Activated T-helper 17 cell treated with anti-CD3 and anti-CD28 coated beads, Interleukin-2, amount 50 U/mL, for 72 hours (primary cell): ENCODE measurements at places on chromosomes 6 and 20.

GRCh38 chr20:8002056-8002455 lies 17.5 kb downstream of the TMX4 start:
- no peak overlapping the region for H3K27ac ChIP-seq
- no peaks in the 10 kb centered on the region for H3K27me3 ChIP-seq
- H3K4me1 ChIP-seq, result no peaks in the 10 kb centered on the region
- no peak for ATAC-seq
- H3K4me3 ChIP-seq, result no peak overlapping the region

DNA sequence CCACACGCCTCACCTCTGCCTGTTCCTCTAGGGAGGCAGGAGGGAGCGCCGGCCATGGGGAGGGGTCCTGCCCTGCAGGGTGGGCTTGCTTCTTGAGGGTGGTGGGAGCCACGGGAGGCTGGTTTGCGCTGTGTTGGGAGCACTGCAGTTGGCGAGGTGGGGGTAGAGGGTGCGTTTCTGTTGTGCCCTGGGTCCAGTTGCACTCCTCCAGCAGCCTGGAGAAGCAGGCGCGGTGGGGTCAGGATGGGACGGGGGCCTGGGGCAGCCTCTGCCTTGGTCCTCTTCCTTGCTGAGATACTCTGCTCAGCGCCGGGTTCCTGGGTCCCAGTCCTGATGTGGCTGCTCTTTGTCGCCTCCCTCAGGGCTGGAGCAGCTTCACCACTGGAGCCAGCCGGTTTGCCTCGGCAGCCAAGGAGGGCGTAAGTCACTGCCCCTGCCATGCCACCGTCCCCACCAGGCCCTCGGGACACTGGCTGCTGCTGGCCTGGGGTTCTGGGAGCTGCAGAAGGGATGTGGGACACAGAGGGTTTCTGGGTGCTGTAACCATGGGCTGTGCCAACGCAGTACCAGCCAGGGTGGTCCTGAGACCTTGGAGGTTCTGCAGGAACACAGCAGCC lies 8.4 kb downstream of the ARFGAP1 start:
- H3K4me3 ChIP-seq, result no peak overlapping the region
- no peaks in the 10 kb centered on the region for H3K27me3 ChIP-seq
- H3K27ac ChIP-seq, result no peak overlapping the region
- no peak for ATAC-seq

DNA sequence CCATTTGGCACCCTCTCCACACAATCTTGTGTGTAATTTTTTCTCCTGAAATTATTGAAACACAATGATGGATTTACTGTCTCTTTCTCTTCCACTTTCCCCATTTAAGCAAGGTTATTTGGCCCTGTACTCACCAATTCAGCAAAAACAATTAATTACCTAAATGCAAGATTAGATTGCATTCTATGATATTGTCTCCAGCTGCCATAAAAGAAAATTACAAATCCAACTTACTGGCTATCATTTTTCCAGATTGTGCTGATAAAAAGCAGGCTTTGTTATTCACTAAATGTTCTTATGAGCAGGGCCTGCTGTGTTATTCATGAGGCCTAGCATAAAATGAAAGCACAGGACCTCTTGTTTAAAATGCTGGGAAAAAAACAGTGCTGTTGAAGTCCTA lies 95.8 kb upstream of the IRAK1BP1 start:
- H3K27ac ChIP-seq, result no peak overlapping the region
- H3K4me3 ChIP-seq, result no peak overlapping the region
- ATAC-seq, result no peak
- H3K4me1 ChIP-seq, result no peaks in the 10 kb centered on the region
- H3K27me3 ChIP-seq, result peaks cover 9% of the 10 kb centered on the region

GRCh38 chr20:5789827-5790226 lies 39.6 kb downstream of the SHLD1 start:
- no peaks in the 10 kb centered on the region for H3K4me1 ChIP-seq
- ATAC-seq, result no peak
- H3K4me3 ChIP-seq, result no peak overlapping the region
- H3K36me3 ChIP-seq, result peaks cover 25% of the 10 kb centered on the region
- no peak overlapping the region for H3K27ac ChIP-seq

DNA sequence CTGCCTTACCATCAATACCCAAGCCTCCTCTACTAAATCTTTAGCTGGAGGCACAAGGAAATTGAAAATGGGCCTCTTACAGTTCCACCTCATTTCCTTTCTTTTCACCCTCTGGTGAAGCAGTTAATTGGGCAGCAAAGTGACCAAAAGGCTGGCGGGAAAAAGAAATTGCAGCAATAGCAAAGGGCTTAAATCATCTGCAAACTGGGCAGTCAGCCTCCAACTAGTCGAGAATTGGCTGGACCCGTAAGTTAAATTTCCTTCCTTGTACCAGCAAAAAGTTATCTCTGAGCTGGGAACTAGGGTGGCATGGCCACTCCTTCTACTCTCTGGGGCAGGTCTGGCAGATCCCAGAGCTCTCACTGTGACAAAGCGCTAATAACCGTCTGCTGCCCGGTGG lies 33.5 kb downstream of the GHRH start:
- H3K4me3 ChIP-seq, result no peak overlapping the region
- H3K36me3 ChIP-seq, result peaks cover 100% of the 10 kb centered on the region
- H3K4me1 ChIP-seq, result no peaks in the 10 kb centered on the region
- no peak for ATAC-seq
- no peak overlapping the region for H3K27ac ChIP-seq
- H3K27me3 ChIP-seq, result no peaks in the 10 kb centered on the region

GRCh38 chr6:77786935-77787629 lies 134.2 kb downstream of the MEI4 start:
- H3K36me3 ChIP-seq, result no peaks in the 10 kb centered on the region
- no peak overlapping the region for H3K4me3 ChIP-seq
- no peaks in the 10 kb centered on the region for H3K4me1 ChIP-seq
- no peaks in the 10 kb centered on the region for H3K27me3 ChIP-seq
- no peak overlapping the region for H3K27ac ChIP-seq

- H3K36me3 ChIP-seq, result no peaks in the 10 kb centered on the region
- peak overlapping the region; percentile 75 for H3K4me3 ChIP-seq
- peaks cover 32% of the 10 kb centered on the region for H3K27me3 ChIP-seq
- no peak overlapping the region for H3K27ac ChIP-seq
Measured at GRCh38 chr6:29553268-29554057, 6.1 kb downstream of the UBD start.

GRCh38 chr6:84801250-84801649 lies 36.9 kb upstream of the TBX18 start:
- no peak overlapping the region for H3K4me3 ChIP-seq
- no peaks in the 10 kb centered on the region for H3K36me3 ChIP-seq
- H3K27me3 ChIP-seq, result no peaks in the 10 kb centered on the region
- no peaks in the 10 kb centered on the region for H3K4me1 ChIP-seq
- no peak overlapping the region for H3K27ac ChIP-seq
- no peak for ATAC-seq

- H3K4me3 ChIP-seq, result no peak overlapping the region
- ATAC-seq, result no peak
- H3K27ac ChIP-seq, result no peak overlapping the region
- no peaks in the 10 kb centered on the region for H3K36me3 ChIP-seq
- peaks cover 18% of the 10 kb centered on the region for H3K27me3 ChIP-seq
Measured at GRCh38 chr6:90874931-90875330, 288.1 kb upstream of the MAP3K7 start.

- no peaks in the 10 kb centered on the region for H3K36me3 ChIP-seq
- ATAC-seq, result no peak
- H3K27me3 ChIP-seq, result no peaks in the 10 kb centered on the region
- no peaks in the 10 kb centered on the region for H3K4me1 ChIP-seq
- H3K27ac ChIP-seq, result no peak overlapping the region
Measured at GRCh38 chr20:12055161-12055560, 137.5 kb downstream of the BTBD3 start.

GRCh38 chr6:160154471-160154870 lies 32.9 kb downstream of the SLC22A1 start:
- H3K4me1 ChIP-seq, result no peaks in the 10 kb centered on the region
- H3K27ac ChIP-seq, result no peak overlapping the region
- no peak for ATAC-seq
- H3K27me3 ChIP-seq, result no peaks in the 10 kb centered on the region

- H3K36me3 ChIP-seq, result peaks cover 10% of the 10 kb centered on the region
- H3K4me1 ChIP-seq, result peaks cover 18% of the 10 kb centered on the region
- no peak overlapping the region for H3K4me3 ChIP-seq
- peak overlapping the region; percentile 15 for H3K27ac ChIP-seq
Measured at GRCh38 chr20:35319192-35319870, 27.1 kb upstream of the FAM83C start.

GRCh38 chr6:108799354-108799717 lies 48.9 kb upstream of the ARMC2 start:
- H3K27me3 ChIP-seq, result no peaks in the 10 kb centered on the region
- no peaks in the 10 kb centered on the region for H3K36me3 ChIP-seq
- H3K27ac ChIP-seq, result no peak overlapping the region
- no peak for ATAC-seq
- H3K4me1 ChIP-seq, result peaks cover 12% of the 10 kb centered on the region

DNA sequence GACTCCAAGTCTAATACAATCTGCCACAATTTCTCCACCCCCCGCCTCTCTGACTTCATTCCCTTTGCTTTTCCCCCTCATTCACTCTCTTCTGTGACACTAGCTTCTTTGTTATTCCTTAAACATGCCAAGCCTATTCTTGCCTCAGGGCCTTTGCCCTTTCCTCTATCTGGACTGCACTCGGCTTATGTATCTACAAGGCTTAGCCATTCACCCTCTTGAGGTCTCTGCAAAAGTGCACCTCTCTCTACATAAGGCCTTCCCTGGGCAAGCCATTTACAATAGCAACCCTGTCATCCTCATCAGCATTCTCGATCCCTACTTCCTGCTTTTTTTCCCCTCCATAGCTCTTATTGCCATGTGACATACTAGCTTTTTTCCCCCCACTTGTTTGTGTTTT lies 168.9 kb downstream of the PDSS2 start:
- no peak overlapping the region for H3K27ac ChIP-seq
- no peak for ATAC-seq
- H3K27me3 ChIP-seq, result no peaks in the 10 kb centered on the region
- H3K36me3 ChIP-seq, result no peaks in the 10 kb centered on the region
- H3K4me3 ChIP-seq, result no peak overlapping the region
- H3K4me1 ChIP-seq, result peaks cover 8% of the 10 kb centered on the region

DNA sequence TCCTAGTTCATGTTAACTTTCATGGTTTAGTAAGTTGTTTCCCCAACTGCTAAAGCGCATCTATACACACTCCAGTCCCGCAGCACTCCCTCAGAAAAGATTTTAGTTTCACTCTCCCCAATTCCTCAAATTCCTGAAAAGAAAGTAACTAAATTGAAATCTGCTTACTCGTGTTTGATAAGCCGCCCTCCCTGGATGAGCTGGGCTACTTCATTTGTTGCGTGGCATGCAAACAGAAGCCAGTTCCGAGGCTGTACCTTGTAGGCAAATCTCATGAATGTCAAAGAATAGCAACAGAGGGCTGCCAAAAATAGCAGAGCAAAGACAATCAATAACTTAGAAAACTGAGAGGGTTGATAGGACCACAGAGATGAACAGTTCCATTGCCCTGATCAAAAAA lies 16.9 kb downstream of the MPC1 start:
- no peak overlapping the region for H3K27ac ChIP-seq
- H3K27me3 ChIP-seq, result no peaks in the 10 kb centered on the region
- no peak overlapping the region for H3K4me3 ChIP-seq
- H3K36me3 ChIP-seq, result peaks cover 35% of the 10 kb centered on the region
- ATAC-seq, result no peak

GRCh38 chr20:59676126-59676850 lies 71.9 kb downstream of the PHACTR3 start:
- H3K27me3 ChIP-seq, result peaks cover 13% of the 10 kb centered on the region
- no peaks in the 10 kb centered on the region for H3K4me1 ChIP-seq
- no peaks in the 10 kb centered on the region for H3K36me3 ChIP-seq
- no peak for ATAC-seq
- H3K4me3 ChIP-seq, result no peak overlapping the region
- no peak overlapping the region for H3K27ac ChIP-seq

GRCh38 chr20:15542655-15543054 lies 1030.6 kb downstream of the KIF16B start:
- no peaks in the 10 kb centered on the region for H3K36me3 ChIP-seq
- H3K4me1 ChIP-seq, result no peaks in the 10 kb centered on the region
- no peak for ATAC-seq
- H3K27ac ChIP-seq, result no peak overlapping the region
- H3K27me3 ChIP-seq, result no peaks in the 10 kb centered on the region

DNA sequence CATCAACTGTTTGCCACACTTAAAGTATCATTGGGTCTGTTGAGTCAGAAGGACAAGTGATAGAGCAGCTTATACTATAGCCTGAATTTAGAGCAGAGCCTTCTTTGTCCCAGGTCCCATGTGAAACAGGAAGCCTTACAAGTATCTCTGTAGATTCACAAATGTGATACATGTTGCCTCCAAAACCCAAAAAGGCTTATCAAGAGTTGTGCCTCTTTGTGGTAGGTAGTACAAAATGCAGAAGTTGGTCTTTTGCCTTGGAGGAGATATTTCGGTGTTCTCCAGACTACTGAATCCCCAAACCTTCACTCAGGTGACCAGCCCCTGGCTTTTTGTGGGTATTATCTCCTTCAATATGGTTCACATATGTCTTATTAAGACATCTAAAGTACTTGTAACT lies 172.8 kb upstream of the PROKR2 start:
- no peak for ATAC-seq
- H3K4me3 ChIP-seq, result no peak overlapping the region
- peaks cover 33% of the 10 kb centered on the region for H3K27me3 ChIP-seq
- H3K36me3 ChIP-seq, result no peaks in the 10 kb centered on the region
- no peaks in the 10 kb centered on the region for H3K4me1 ChIP-seq
- H3K27ac ChIP-seq, result no peak overlapping the region

GRCh38 chr6:39669207-39669972 lies 55.8 kb downstream of the KIF6 start:
- H3K36me3 ChIP-seq, result no peaks in the 10 kb centered on the region
- no peak overlapping the region for H3K27ac ChIP-seq
- ATAC-seq, result no peak
- H3K4me1 ChIP-seq, result no peaks in the 10 kb centered on the region
- peaks cover 17% of the 10 kb centered on the region for H3K27me3 ChIP-seq

GRCh38 chr6:117513778-117514365 lies 31.4 kb downstream of the DCBLD1 start:
- no peak overlapping the region for H3K4me3 ChIP-seq
- peaks cover 5% of the 10 kb centered on the region for H3K27me3 ChIP-seq
- H3K27ac ChIP-seq, result no peak overlapping the region
- no peaks in the 10 kb centered on the region for H3K4me1 ChIP-seq
- H3K36me3 ChIP-seq, result no peaks in the 10 kb centered on the region
- ATAC-seq, result no peak
